ENCODE measurements at places on chromosomes 16 and 17. TPM values are rescaled to one million over a fixed set of nuclear protein-coding genes. Genes with fewer than 3 reads are reported as not detected.

Gene OTOP2
- total RNA-seq, result not detected

Gene RND2
- total RNA-seq, result 0.35 TPM

Gene DHRS13
- total RNA-seq, result 5.5 TPM

Gene CDH3
- total RNA-seq, result 0.18 TPM

Gene VASN
- total RNA-seq, result 0.20 TPM

Gene STX1B
- total RNA-seq, result 0.39 TPM

Gene NOG
- total RNA-seq, result 4.4 TPM

Gene MLST8
- 26.4 TPM for total RNA-seq

Gene TERB1
- total RNA-seq, result not detected

Gene FBXW10B
- total RNA-seq, result 0.21 TPM

Gene CA5A
- not detected for total RNA-seq

Gene CD300H
- total RNA-seq, result not detected

Gene KRTAP3-1
- not detected for total RNA-seq

Gene DLX3
- total RNA-seq, result not detected

Gene DPEP2NB
- total RNA-seq, result not detected

Gene C1QL1
- total RNA-seq, result 0.20 TPM
